T-helper 17 cell (primary cell): ENCODE measurements at places on chromosomes 2 and 18.
A peak's percentile ranks its signal among the peaks of the same experiment; 100 is the strongest.

DNA sequence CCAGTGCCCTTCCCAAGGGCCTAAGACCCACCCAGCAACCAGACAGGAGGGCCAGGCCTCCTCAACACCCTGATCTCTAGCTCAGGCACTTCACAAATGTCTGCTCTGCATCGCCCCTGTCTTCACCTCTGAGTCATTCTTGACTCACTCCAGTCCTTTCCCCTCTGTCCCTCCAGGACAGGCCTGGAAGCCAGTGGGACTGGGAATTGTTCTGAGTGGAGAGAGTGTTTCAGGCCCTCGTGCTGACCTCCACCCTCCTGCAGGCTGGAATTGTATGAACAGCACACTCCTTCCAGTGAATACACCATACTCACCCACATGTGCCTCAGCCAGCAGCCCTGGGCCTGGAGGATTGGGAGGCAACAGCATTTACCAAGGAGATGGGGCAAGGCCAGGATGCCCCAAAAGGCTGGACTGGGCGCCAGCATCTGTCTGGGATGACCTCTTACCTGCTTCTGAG is 304.2 kb downstream of the CYP26B1 start:
- no peak overlapping the region for H3K4me3 ChIP-seq
- H3K27ac ChIP-seq: no peak overlapping the region
- H3K4me1 ChIP-seq: no peaks in the 10 kb centered on the region
- DNase-seq: no peak
- no peaks in the 10 kb centered on the region for H3K36me3 ChIP-seq

DNA sequence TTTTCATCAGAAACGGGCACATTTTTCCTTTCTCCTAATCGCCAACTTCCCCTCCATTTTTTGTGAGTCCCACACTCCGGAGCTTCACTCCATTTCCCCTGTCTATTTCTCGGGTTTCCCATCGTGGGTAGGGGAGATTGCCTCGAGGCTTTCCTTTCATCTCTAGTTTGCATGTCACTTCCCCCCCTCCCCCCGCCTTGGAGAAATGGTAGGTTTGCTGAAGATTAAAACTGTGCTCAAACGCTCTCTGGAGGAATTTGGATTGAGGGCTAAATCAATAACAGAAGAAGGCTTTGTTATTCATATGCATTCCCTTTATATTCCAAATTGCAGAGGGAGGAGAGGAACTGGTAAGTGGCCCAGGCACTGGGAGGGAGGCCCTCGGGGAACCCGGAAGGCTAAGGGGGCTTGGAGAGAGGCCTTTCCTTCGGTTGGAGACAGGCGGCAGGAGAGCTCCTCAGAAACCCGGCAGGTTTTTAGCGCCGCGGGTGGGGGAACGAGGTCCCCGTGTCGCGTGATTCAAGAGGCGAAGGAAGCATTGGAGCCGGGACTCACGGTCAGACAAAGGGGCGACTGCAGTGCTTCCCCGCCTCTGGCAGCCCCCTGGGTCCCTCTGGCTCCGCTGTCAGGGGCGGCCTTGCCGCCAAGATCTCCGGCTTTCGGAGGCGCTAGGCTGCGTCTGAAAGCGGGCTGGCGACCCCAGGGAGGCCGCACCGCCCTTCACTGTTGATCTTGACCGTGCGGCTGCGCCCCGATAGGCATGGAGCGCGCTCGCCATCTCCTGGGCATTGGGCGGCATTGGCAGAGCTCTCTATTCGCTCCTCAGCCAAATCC is 2.4 kb upstream of the HOXD12 start:
- H3K4me1 ChIP-seq: peaks cover 16% of the 10 kb centered on the region
- peak overlapping the region; percentile 83 for H3K4me3 ChIP-seq
- DNase-seq: peak; percentile 32
- peaks cover 2% of the 10 kb centered on the region for H3K36me3 ChIP-seq

DNA sequence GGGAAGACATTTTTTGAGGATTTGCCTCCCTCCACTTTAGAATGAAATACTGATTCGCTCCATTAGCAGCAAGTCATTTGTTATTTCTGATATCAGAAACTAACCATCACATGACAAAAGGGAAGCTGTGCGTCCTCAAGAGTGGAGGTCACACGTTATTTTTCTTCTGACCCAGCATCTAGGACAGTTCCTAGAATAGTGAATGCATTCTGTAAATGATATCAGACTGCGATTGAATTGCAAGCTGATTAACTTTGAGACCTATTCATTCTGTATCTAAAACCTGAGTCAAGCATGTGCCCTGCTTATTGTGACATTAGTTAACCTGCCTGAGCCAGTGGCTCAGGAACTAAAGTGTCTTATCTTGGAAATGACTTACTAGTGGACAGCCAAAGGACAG is 10.1 kb downstream of the DAPL1 start:
- no peak for DNase-seq
- H3K36me3 ChIP-seq: no peaks in the 10 kb centered on the region
- no peak overlapping the region for H3K27ac ChIP-seq
- peaks cover 18% of the 10 kb centered on the region for H3K27me3 ChIP-seq

- H3K27me3 ChIP-seq: no peaks in the 10 kb centered on the region
- H3K4me1 ChIP-seq: no peaks in the 10 kb centered on the region
- H3K27ac ChIP-seq: no peak overlapping the region
- no peaks in the 10 kb centered on the region for H3K36me3 ChIP-seq
- no peak overlapping the region for H3K4me3 ChIP-seq
Measured at GRCh38 chr2:104444392-104444791, 409.5 kb upstream of the POU3F3 start.

DNA sequence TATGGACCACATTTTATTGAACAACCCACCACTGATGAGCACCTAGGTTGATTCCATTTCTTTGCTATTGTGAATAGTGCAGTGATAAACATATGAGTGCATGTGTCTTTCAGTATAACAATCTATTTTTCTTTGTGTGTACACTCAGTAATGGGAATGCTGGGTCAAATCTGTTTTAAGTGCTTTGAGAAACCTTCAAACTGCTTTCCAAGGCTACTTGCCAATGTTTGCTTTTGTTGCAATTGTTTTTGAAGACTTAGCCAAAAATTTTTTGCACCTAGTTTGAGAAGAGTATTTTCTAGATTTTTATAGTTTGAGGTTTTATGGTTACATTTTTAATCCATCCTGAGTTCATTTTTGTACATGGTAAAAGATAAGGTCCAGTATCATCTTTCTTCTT is 587.4 kb upstream of the SETBP1 start:
- no peaks in the 10 kb centered on the region for H3K4me1 ChIP-seq
- H3K27me3 ChIP-seq: no peaks in the 10 kb centered on the region
- H3K27ac ChIP-seq: no peak overlapping the region
- no peak overlapping the region for H3K4me3 ChIP-seq
- DNase-seq: no peak

DNA sequence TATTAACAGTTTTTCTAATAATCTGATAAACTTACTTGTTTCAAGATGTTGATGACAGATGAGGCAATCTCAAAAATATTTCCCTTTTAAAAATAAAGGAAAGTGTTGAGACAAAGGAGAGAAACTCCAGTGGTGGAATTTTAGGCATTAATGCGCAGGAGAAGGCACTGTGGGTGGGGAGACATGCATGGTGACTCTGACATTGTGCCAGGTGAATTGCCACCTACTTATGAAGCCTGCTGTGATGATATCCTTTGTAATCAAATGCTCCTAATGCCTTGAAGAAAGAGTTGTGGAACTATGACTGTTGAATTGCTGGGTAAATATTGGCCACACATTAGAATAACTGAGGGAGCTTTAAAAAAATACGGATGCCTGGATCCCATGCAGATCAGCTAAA is 101.4 kb downstream of the PLA2R1 start:
- H3K27ac ChIP-seq: no peak overlapping the region
- H3K4me1 ChIP-seq: no peaks in the 10 kb centered on the region
- H3K4me3 ChIP-seq: no peak overlapping the region
- no peak for DNase-seq
- H3K27me3 ChIP-seq: peaks cover 25% of the 10 kb centered on the region
- H3K36me3 ChIP-seq: peaks cover 3% of the 10 kb centered on the region

DNA sequence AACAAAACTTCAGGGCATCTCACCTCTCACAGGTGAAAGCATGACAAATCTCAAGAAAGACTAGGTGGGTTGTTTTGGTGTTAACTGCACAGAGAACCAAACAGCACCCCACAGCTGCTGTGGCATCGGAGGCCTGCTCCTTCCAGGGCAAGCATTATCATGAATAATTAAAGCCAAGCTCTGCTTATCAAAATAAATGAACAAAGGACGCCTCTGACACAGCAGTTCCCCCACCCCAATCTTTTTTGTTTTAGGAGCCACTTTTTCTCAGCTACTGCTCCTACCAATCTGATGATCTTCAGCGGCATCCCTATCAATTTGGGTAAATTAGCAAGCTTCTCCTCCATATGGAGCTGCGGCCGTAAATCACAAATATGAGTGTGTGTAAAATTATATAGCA is 58.6 kb downstream of the KLF7 start:
- no peaks in the 10 kb centered on the region for H3K27me3 ChIP-seq
- peaks cover 2% of the 10 kb centered on the region for H3K36me3 ChIP-seq
- H3K27ac ChIP-seq: no peak overlapping the region
- DNase-seq: no peak
- H3K4me1 ChIP-seq: peaks cover 4% of the 10 kb centered on the region

DNA sequence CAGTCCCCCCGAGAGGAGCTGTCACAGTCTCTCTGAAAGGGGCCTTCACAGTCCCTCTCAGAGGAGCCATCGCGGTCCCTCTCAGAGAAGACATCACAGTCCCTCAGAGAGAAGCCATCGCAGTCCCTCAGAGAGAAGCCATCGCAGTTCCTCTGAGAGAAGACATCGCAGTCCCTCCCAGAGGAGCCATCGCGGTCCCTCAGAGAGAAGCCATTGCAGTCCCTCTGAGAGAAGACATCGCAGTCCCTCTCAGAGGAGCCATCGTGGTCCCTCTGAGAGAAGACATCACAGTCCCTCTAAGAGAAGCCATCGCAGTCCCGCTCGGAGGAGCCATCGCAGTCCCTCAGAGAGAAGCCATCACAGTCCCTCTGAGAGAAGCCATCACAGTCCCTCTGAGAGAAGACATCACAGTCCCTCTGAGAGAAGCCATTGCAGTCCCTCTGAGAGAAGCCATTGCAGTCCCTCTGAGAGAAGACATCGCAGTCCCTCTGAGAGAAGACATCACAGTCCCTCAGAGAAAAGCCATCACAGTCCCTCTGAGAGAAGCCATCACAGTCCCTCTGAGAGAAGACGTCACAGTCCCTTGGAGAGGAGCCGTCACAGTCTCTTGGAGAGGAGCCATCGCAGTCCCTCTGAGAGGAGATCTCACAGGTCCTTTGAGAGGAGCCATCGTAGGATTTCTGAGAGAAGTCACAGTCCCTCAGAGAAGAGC is 1.3 kb upstream of the ZNF512 start:
- peaks cover 29% of the 10 kb centered on the region for H3K4me1 ChIP-seq
- no peaks in the 10 kb centered on the region for H3K27me3 ChIP-seq
- H3K27ac ChIP-seq: peak overlapping the region; percentile 94
- H3K4me3 ChIP-seq: peak overlapping the region; percentile 92
- H3K36me3 ChIP-seq: peaks cover 2% of the 10 kb centered on the region
- DNase-seq: no peak

- H3K36me3 ChIP-seq: no peaks in the 10 kb centered on the region
- H3K4me1 ChIP-seq: no peaks in the 10 kb centered on the region
- no peaks in the 10 kb centered on the region for H3K27me3 ChIP-seq
Measured at GRCh38 chr2:223262946-223263345, 211.0 kb downstream of the KCNE4 start.

DNA sequence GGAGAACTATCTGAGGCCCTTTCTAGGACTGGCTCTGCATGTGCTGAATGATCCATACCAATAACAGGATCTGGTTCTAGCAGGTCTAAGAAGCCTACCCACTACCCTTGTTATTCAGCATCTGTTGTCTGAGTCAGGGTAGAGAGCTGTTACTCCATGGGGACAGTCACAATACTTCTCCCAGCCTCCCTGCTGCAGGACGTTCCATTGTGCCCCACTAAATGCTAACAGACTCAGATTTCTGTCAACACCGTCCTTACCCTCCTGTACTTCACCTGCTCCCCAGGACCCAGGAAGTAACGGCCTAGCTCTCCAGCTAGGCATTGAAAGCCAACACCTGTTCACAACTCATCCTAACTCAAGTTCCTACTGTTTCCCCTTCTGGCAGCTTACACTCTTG is 719.7 kb upstream of the ID2 start:
- DNase-seq: no peak
- H3K27ac ChIP-seq: peak overlapping the region; percentile 32
- no peaks in the 10 kb centered on the region for H3K36me3 ChIP-seq
- peaks cover 5% of the 10 kb centered on the region for H3K4me1 ChIP-seq
- H3K4me3 ChIP-seq: no peak overlapping the region
- no peaks in the 10 kb centered on the region for H3K27me3 ChIP-seq

DNA sequence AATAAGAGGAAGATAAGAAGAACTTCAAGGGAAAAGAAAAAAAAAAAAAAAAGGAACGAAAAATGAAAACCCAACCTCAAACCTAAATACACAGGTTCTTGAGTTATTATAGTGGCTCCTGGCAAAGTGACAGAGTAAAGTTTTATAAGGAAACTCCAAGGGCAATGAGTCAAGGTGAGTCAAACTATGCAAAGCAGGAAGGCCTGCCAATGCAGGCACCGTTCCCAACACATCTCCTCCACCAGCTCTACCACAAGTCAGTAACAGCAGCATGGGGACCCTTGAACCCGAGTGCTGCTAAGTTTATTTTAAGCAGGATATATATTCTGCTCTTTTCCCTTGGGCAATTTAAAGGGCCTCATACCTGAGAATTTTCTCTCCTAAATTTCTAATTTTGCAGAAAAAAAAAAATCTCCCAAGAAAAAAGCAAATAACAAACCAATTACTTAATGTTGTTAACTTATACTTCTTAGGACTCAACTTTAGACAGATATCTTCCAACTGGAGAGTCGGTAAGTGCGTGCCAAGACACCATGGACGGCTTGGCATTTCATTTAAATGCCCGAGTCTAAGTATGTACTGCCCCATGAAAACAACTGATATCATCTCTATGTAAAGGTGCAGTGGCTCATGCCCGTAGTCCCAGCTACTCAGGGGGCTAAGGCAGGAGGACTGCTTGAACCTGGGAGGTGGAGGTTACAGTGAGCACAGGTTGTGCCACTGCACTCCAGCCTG is 75.7 kb upstream of the TFCP2L1 start:
- no peak overlapping the region for H3K4me3 ChIP-seq
- H3K27me3 ChIP-seq: no peaks in the 10 kb centered on the region
- H3K27ac ChIP-seq: no peak overlapping the region
- no peak for DNase-seq
- peaks cover 5% of the 10 kb centered on the region for H3K4me1 ChIP-seq
- H3K36me3 ChIP-seq: peaks cover 10% of the 10 kb centered on the region

GRCh38 chr18:50653402-50654093 is 93.7 kb downstream of the MAPK4 start:
- no peak for DNase-seq
- no peaks in the 10 kb centered on the region for H3K36me3 ChIP-seq
- no peak overlapping the region for H3K27ac ChIP-seq
- peaks cover 6% of the 10 kb centered on the region for H3K27me3 ChIP-seq
- no peaks in the 10 kb centered on the region for H3K4me1 ChIP-seq
- H3K4me3 ChIP-seq: no peak overlapping the region

- DNase-seq: no peak
- peaks cover 6% of the 10 kb centered on the region for H3K36me3 ChIP-seq
- H3K27ac ChIP-seq: no peak overlapping the region
Measured at GRCh38 chr2:97359861-97360584, 229.7 kb downstream of the ANKRD36B start.
